ENCODE measurements at places on chromosomes 3 and 15.

- DNase-seq: no peak
Observed at GRCh38 chr15:67792250-67792942, 32.9 kb upstream of the SKOR1 start.

GRCh38 chr3:159667261-159667660 is 321.4 kb upstream of the IL12A start:
- no peak for DNase-seq

DNA sequence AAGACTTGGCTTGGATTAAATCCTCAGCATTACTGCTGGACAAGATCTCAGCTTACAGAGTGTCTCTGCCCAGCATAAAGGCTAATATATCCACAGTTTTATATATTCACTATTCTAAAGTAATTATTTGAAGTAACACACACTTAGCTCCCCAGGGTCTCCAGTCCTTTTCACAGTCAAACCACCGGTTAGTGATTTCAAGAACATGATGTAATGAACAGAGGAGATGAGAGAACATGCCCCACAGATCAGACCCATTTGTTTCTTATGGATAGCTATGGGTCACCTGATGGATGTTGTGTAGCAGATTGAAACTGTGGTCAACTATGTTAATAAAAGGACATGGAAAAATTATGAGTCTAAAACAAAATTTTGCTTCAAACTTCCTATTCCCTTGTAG is 44.8 kb upstream of the MRPL3 start:
- no peak for DNase-seq

DNA sequence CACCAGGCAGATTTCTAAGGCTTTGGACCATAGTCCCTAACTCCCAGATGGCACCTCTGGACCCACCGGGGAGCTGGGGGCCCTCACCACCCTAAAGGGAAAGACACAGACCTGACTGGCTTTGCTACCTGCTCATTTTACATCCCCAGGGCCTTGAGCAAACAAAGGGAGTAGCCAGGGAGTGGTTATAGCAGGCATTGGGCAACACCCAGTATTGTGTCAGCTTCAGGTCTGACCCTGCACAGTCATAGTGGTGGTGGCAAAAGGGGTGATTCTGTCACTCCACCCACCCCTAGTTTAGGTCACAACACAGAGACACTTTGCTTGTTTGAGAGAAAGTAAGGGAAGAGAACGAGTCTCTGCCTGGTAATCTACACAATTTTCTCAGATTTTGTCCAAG is 352.5 kb downstream of the DIPK2A start:
- no peak for DNase-seq

GRCh38 chr15:88255484-88256278 is 858 bp downstream of the NTRK3 start:
- no peak for DNase-seq
